T-helper 2 cell treated with Interferon-gamma antibody and Interleukin-4, amounts not matched to agents 5 μg/mL and 100 μg/mL, for 36 hours (primary cell): ENCODE measurements at places on chromosomes 3 and 15.
A peak's percentile ranks its signal among the peaks of the same experiment; 100 is the strongest.

DNA sequence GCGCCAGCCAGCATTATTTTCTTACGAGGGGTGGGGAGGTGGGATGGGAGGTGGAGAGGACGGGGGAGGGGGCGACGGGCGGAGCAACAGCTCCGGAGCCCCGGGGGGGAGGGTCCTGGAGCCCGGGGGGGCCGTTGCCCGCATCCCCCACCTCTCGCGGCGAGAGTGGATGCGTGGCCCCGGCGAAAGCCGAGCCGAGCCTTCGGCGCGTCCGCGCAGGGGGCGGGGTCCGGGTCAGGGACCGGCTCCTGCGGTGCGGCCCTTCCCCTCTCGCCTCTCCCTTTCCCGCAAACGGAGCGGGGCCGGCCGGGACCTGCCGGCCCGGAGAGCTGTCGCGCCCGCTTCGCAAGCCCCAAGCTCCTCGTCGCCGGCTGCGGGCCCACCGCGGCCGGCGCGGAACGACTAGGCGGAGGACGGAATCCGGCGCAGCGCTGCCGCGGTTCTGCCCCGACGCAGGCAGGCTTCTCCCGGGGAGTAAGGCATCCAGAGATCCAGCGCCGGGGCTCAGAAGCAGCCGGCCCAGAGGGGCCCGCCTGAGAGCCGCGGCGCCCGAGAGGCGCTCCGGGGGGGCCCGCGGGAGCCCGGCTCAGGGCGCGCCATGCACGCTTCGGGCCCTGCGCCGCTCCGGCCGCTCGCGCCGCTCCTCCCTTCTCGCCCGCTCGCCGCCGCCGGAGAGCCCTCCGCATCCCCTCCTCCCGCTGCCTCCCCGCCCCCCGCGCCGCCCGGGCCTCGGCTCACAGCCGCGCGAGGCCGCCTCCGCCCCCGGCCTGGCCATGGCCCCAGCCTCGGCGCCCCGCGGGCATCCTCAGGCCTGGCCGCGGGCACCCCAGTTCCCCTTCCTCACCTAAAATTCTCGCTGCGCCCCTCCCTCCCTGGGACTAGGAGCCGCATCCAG lies 459 bp upstream of the ADCY5 start:
- DNase-seq: no peak

- no peak for DNase-seq
Observed at GRCh38 chr15:36701336-36701735, 121.9 kb downstream of the CDIN1 start.

- no peak for DNase-seq
Observed at GRCh38 chr15:83323296-83323711, 38.8 kb upstream of the BNC1 start.

GRCh38 chr15:44535523-44536301 lies 1.2 kb upstream of the EIF3J start:
- peak; percentile 27 for DNase-seq

- no peak for DNase-seq
Observed at GRCh38 chr3:14561051-14561960, 21.2 kb upstream of the GRIP2 start.

- no peak for DNase-seq
Observed at GRCh38 chr3:171898192-171898591, 55.0 kb downstream of the TMEM212 start.

DNA sequence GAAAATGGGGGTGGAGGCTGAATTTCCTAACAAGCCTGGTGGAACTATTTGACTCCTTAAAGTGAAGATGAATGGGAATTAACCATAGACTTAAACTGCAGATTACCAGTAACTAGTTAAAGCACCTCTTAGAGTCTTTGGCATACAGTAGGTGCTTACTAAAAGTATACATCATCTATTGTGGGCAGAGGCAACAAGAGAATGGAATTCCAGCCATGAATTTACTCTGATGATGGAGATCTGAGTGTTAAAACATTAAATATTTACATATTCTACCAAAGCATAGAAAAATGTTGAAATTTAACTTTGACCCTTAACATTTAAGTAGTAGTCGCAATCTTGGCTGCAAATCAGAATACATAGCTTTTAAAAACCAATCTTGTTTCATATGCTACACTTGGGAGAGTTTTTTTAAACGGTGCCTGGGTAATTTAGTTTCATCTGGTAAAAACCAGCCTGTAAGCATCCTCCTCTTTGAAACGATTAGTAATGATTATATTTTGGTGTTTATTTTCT lies 5.2 kb downstream of the UBA5 start:
- no peak for DNase-seq

DNA sequence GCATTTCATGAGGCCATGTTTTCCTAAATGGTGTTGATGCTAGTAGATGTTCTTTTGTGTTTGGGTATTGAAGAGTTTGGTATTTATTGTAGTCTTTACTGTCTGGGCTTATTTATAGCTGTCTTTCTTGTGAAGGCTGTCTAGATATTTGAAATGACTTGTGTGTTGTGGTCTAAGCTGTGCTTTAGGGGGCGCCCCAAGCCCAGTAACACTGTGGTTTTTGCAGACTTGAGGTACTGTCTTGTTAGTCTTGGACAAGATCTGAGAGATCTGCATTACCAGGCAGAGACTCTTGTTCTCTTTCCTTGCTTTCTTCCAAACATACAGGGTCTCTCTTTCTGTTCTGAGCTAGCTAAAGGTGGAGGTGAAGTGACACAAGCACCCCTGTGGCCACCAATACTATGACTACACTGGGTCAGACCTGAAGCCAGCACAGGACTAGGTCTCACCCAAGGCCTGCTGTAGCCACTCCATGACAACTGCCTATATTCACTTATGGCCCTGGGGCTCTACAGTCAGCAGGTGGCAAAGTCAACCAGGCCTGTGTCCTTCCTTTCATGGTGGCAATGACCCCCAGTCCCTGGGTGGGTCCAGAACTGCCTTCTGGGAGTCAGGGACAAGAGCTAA lies 152.1 kb upstream of the TBC1D5 start:
- peak; percentile 41 for DNase-seq

- DNase-seq: no peak
Observed at GRCh38 chr15:61216519-61216918, 12.6 kb downstream of the RORA start.

DNA sequence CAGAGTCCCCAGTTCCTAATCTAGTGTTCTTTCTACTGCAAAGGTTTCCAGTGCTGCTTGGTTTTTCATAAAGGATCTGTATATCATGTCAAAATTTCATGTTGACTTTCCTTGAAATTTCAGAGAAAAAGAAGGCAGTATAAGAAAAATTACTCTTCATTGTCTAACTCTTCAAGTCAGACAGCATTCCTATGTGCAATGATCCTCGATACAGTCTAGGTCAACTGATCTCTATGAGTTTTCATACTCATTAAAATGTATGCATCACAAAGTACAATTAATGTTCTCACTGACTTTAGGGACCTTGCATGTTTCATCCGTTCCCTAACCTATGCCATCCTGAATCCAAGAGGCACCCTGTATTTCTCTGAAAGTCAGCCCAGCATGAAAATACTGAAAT lies 317.3 kb downstream of the ZBTB20 start:
- DNase-seq: no peak

- no peak for DNase-seq
Observed at GRCh38 chr15:38479756-38480155, 25.8 kb downstream of the FAM98B start.

- DNase-seq: no peak
Observed at GRCh38 chr3:137641879-137642704, 122.0 kb upstream of the SOX14 start.

GRCh38 chr3:130929804-130930203 lies 35.9 kb downstream of the ATP2C1 start:
- DNase-seq: no peak

GRCh38 chr3:119350114-119350513 lies 55.9 kb downstream of the ARHGAP31 start:
- no peak for DNase-seq

DNA sequence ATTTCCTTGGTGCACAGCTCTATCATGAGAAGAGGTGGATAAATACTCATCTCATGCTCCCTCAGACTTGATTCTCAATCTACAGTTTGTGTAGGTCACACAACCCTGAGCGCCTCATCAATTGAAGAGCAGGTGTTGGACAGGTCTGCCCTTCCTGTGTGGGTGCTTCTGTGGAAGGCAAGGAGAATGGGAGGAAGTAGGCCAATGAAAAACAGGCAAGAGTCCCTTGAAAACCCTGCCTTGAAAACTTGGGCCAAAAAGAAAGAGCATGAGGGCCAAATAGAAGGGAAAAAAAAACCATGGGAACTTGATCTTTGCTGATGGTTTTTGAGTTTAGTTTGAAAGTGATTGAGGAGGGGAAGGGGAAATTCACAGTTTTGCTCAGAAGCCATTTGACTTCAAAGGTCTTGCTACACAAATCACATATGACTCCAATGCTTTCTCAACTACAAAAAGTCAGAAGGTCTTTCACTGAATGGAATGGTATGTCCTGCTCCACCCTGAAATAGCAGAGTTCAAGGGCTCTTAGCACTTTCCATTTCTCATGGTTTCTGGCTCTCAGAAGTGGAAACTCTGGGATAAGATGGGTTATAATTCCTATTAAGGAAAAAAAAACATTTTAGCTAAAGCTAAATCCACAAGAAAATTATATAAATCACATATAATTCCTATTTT lies 37.2 kb upstream of the TM4SF1 start:
- DNase-seq: no peak

GRCh38 chr3:192915304-192915703 lies 2.4 kb downstream of the MB21D2 start:
- no peak for DNase-seq

DNA sequence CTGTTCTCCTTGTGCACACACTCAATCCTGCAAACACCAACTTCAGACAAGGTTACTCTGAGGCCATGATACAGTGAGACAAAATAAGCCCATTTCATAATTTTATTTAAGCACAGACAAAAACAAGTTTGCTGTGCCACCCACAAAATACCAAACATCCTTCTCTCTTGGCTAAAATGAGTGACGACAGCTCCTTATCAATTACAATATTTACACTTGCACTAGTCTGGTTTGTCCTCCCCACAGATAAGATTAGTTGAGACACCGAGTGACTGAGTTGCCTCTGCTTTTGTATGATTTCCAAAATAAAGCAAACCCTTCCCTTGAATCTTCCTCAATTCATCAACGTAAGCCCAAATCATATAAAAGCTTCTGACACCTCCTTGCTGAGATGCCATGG lies 233.5 kb upstream of the ATP10A start:
- DNase-seq: no peak
